Femur (tissue), 1 donor: ENCODE measurements at places on chromosomes 16 and 17.

- DNase-seq = no peak
These were observed 11.9 kb upstream of the CCDC182 start for GRCh38 chr17:57756951-57757350.

DNA sequence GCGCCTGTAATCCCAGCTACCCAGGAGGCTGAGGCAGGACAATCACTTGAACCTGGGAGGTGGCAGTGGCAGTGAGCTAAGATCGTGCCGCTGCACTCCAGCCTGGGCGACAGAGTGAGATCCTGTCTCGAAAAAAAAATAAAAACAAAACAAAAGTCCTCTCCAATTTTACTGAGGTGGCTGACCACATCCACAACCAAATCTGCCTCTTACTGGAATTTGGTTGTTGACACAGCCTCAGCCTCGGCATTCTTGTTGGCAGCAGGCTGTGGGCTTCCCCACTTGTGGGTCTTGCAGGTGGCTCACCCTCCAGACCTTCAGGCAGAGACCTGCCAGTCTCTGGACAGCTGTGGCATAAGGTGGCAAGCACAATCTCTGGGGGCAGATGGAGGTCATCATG is 15.6 kb downstream of the B4GALNT2 start:
- no peak for DNase-seq

DNA sequence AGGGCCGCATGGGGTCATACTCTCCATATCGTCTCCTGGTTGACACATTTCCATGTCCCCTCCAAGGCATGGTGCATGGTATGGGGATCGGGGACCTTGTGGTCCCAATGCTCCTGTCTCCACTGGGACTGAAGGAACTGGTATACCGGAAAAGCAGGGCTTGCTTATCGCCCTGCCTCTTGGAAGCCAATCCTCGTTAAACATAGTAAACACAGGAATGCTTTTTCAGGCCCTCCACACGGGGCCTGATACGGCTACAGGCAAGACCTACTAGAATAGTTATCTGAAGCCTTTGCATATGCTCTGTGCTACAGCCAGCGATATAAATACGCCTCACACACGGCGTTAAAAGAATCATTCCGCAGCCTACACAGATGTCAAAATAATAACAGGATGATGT is 159.5 kb downstream of the SHISA9 start:
- DNase-seq = no peak

- no peak for DNase-seq
These were observed 2.7 kb upstream of the UMOD start for GRCh38 chr16:20355114-20355782.
